ENCODE measurements at places on chromosomes 5 and 9.

DNA sequence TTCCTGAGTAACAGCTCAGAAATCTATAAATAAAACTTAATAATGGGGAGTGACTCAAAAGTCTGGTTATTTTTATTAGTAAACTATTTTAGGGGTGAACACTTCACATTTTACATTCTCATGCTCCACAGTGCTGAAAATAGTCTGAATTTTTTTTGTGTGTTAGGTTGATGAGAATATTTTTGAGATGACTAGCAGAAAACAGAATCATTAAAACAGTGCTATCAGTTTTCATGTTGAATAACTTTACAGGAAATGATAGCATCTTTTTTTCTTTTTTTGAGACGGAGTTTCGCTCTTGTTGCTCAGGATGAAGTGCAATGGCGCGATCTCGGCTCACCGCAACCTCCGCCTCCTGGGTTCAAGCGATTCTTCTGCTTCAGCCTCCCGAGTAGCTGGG is 60.3 kb downstream of the TMC1 start:
- DNase-seq = no peak

DNA sequence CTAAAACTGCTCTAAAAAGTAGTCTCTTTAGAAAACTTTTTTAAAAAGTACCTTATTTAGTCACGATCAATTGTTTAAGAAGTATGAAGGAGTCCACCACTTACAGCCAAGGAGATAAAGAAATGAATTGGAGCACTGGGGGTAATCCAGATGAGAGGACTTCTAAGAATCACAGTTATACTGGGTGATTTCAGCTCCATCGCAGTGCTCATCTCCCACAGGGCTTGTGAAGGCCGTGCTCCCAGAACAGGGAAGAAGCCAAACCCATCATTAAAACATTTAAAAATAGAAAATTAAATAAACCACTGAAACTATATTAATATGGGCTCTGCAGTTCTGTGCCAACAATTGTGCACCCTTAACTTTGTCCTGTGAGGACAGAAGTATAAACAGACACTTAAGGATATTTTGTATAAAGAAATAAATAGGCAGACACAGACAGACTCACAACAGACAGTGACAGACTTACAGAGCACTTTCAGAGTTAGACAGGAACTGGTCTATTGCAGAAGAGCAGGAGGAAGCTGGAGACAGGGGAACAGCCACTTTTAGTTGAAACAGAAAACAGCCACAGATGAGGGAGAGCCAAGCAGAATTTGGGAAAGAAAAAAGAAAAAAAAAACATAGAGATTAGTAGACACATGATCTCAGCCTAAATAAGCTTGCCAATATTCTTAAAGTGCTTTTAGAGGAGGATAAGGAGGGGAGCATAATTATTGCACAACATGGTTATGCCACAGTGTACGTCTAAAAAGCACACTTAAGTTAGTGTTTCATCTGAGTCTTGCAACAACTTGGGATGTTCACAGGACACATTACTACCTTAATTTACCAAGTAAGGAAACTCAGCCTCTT is 81.8 kb downstream of the FBXO38 start:
- no peak for DNase-seq

GRCh38 chr9:133139246-133140173 is 18.5 kb upstream of the RALGDS start:
- DNase-seq = no peak

GRCh38 chr9:7115606-7116005 is 357.8 kb downstream of the KDM4C start:
- DNase-seq = no peak

GRCh38 chr9:130870491-130871381 is 25.9 kb downstream of the QRFP start:
- peak; percentile 72 for DNase-seq

DNA sequence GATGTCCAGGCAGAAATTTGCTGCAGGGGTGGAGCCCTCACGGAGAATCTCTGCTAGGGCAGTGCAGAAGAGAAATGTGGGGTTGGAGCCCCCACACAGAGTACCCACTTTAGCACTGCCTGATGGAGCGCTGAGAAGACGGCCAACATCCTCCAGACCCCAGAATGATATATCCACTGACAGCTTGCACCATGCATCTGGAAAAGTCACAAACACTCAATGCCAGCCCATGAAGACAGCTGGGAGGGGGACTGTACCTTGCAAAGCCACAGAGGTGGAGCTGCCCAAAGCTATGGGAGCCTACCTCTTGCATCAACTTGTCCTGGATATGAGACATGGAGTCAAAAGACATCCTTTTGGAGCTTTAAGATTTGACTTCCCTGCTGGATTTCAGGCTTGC is 426.3 kb upstream of the FAM174A start:
- no peak for DNase-seq
